ENCODE measurements at places on chromosomes 1 and 21.
A peak's percentile ranks its signal among the peaks of the same experiment; 100 is the strongest.

- no peak for DNase-seq
These were observed 37.8 kb upstream of the PRELP start for GRCh38 chr1:203437696-203438315.

DNA sequence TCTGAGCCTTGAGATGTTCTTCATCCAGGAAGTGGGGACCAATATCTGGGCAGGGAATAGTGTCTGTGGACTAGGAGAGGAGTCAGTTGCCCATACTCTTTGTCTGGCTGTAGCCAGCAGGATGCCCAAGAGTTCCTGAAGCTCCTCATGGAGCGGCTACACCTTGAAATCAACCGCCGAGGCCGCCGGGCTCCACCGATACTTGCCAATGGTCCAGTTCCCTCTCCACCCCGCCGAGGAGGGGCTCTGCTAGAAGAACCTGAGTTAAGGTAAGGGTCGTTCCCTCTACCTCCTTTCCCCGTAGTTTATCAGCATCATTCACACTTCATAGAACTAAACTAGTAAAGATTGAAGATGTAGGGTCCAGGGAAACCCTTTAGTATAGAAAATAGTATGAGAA is 3.4 kb upstream of the PPOX start:
- no peak for DNase-seq

DNA sequence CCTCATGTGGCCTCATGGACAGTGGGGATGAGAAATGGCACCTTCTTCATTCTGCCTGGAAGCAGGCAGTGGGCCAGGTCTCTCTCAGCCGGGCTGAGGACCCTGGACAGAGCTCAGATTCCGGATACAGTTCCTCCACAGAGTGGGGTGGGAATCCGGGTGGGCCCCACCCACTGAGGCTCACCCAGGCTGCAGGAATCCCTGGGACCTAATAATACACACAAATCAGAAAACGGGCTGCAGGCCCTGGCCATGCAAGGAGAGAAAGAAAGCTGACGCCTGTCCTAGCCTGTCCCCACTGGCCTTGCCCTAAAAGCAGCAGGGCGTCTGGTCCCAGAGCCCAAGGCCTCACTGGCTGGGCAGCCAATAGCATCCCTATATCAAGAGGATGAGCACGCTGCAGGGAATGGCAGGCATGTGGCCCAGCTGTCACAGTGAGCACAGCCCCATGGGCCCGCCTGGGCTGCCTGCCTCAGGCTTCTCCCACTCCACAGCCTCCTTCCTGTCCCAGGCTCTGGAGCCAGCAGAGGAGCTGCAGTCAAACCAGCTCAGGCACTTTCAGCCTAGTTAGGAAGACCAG is 25.3 kb downstream of the ACTA1 start:
- DNase-seq: peak; percentile 13

GRCh38 chr1:5508669-5509330 is 483.4 kb downstream of the NPHP4 start:
- DNase-seq: no peak

GRCh38 chr1:169110689-169111447 is 4.4 kb downstream of the ATP1B1 start:
- DNase-seq: no peak

DNA sequence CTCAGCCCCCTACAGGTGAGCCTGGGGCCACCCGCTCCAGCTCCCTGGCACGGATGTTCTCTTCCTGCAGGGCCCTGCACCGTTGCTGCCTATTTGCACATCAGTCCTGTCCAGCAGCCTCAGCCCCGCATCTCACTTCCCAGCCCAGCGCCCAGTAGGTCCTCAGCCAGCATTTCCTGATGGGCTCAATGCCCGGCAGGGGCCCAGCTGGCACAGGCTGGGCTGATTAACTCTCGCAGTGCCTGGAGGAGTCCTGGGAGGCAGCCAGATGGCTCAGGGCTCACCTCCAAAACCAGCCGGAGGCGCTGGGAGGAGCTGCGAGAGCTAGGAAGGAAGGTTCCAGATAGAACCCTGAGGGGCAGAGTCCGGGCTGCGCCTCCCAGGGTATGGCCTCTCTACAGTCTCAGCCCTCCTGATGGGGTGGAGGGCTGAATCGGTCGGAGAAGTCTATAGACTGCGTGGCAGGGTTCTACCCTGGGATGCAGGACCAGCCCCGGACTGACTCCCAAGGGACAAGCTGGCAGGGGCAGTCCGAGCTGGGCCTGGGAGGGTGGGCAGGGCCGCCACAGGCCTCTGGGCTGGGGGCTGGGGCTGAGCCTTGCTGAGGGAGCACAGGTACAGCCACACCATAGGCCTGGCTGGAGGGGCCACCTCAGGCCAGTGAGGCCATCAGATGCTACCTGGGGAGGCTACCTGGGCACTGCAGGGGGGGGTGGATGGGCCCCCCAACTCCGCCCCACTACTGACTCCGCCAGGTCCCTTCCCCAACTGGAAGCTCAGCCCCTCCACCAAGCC is 19.2 kb upstream of the CLSTN1 start:
- peak; percentile 66 for DNase-seq

DNA sequence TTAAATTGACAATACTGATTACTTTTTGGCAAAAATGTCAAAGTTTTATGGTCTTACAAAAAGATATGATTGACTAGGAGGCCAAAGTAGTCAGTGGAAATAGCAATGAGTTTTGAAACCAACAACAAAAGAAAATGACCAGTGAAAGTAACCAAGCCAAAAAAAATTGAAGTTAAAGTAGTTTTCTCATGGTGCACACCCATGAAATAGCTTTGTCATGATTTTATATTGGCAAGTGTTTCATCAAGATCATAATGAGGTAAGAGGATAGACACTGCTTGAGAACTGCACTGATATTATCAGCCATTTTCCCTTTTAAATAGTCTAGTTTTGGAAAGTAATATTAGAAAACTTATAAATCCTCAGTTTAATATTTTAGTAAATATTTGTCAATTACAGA is 206.2 kb upstream of the ADAMTS5 start:
- DNase-seq: no peak

- no peak for DNase-seq
These were observed 100.1 kb downstream of the ATF6 start for GRCh38 chr1:161866241-161866640.

DNA sequence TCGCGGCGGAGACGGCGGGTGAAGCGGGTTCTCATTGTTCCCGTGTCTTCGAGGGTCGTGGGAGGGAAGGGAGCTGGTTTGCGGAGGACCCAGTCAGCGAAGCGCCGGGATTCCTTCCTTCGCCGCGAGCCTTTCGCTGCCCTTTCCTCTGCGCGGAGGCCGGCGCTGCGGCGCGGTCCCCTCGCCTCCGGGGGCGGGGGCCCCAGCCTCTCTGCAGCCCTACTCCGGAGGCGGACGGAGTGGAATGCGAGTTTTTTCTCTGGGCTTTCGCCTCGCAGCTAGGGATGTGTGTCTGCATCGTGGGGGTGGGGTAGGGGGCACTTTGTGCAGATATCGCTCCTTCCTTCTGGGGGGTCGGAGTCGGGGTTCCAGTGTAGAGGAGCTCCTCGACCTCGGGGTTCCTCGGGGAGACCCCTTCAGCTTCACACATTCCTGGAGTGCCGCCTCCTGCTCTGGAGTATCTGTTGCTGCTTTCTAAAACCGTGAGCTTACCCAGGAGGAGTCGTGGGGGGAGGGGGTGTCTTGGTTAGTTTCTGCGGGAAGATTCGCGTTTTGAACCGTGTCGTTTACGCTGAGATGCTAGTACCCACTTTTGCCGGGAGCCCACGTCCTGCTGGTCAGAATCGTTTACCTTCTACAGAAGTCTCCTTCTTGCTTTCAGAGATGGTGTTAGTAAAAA is 595 bp downstream of the RNF2 start:
- peak; percentile 48 for DNase-seq

DNA sequence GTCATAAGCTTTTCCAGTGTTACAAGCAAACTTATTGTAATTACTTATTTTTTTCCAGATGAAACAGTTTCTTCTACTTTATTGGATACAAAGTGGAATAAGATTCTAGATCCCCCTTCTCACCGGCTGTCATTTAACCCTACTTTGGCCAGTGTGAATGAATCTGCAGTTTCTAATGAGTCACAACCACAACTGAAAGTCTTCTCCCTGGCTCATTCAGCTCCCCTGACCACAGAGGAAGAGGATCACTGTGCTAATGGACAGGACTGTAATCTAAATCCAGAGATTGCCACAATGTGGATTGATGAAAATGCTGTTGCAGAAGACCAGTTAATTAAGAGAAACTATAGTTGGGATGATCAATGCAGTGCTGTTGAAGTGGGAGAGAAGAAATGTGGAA is 95.5 kb downstream of the ZFYVE9 start:
- DNase-seq: no peak

- no peak for DNase-seq
These were observed 19.6 kb upstream of the CLCA4 start for GRCh38 chr1:86527306-86527705.

- no peak for DNase-seq
These were observed 38.6 kb downstream of the GPR3 start for GRCh38 chr1:27430903-27431600.

- no peak for DNase-seq
These were observed 886.8 kb downstream of the KCNT2 start for GRCh38 chr1:195721210-195721971.

GRCh38 chr21:42003051-42003461 is 7.1 kb downstream of the ZBTB21 start:
- DNase-seq: no peak

- no peak for DNase-seq
These were observed 22.2 kb downstream of the ARHGEF16 start for GRCh38 chr1:3476666-3477065.

DNA sequence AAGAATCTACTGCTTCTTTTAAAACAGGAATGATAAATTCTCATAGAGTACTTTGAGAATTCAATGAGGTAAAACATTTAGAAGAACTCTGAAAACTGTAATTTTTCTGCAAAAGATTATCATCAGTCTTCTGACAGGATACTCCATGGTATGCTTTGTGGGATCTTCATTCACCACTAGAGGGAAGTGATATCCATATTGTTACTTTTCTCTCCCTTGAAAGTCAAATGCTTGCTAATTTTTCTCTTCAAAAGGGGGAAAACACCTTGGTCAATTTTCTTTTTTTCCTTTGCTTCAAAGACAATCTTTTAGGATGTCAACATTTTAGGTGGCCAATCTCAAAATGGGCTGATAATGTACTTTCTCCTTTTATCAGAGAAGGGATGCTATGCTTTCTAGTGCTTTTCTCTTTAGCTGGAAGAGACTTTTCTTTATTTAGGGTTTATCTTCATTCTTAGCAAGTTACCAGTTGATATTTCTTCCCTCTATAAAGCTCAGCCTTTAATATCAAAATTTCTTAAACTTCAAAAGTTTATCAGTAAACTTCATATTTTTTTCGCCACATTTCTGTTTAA is 95.5 kb downstream of the NEGR1 start:
- peak; percentile 11 for DNase-seq

GRCh38 chr1:56995414-56996100 is 29.7 kb upstream of the C8B start:
- DNase-seq: no peak

DNA sequence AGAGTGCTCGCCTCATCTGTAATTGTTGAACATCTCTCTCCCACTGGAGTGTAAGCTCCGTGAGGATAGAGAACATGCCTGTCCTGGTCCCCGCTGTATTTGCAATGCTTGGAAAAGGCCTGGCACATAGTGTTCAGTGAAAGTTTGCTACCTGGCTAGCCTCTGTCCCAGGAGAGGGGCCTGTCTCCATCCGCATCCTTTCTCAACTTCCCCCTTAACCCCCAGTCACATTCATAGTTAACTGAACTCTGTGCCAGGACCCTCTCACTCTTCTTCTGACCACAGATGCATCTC is 15.2 kb downstream of the SPOCD1 start:
- no peak for DNase-seq

GRCh38 chr1:1179346-1179982 is 5.8 kb downstream of the TTLL10 start:
- DNase-seq: no peak

DNA sequence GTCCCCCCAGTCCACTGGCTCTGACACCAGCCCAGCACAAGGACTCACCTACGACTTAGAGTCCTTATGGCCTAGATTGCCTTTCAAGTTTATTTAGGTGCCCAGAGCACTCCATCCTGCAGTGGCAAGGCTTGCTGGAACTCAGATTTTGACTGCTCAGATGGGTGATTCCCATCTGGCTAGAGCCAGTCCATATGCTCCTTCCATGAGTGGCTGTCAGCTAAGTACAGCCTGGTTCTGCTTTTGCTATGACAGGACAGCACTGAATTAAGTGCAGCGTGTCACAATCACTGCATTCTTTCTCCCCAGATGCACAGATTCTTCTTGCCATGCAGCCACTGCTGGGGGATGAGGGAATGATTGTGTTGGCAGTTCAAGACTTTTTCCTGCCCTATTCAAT is 43.8 kb downstream of the GPR52 start:
- no peak for DNase-seq

GRCh38 chr1:234758851-234759250 is 148.9 kb upstream of the IRF2BP2 start:
- DNase-seq: no peak

DNA sequence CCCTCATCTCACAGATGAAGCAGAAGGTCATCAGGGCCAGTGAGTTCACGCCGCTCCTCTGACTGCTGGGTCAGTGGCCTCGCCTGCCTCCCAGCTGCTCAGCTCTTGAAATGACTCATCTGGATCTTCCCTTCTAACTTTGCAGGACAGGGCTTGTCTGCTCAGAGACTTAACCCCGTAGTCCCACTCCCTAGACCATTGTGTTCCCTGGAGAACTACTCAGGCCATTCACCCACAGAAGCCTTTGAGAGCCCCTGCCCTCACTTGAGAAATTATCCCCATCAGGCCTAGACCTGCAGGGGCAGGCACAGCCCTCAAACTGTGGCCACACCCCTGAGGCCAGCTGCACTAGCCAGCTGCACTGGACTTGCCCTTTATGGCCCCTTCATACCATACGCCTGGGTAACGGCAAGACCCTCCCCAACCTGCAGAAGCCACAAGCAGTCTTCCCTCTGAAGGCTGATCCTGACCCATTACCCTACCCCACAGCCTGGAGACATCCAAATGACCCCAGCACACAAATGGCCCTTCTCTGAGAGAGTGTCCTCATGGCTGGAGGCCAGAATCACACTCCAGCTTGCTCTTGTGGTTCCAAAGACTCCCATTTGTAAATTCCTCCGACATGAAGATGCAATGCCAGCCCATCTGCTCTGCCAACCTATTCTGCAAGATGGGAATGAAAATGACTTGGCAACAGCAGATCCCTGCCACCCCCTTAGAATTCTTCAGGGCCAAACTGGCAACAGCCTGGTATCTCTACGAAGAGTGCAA is 33.2 kb downstream of the RCSD1 start:
- no peak for DNase-seq

All from NCI-H1092 treated with DMSO at 0.1 percent for 48 hours (cell line).